Stimulated activated CD4-positive, alpha-beta T cell treated with anti-CD3 and anti-CD28 coated beads, Interleukin-1b, Interleukin-23, amount 100 ng/mL, for 1 hour (primary cell): ENCODE measurements at places on chromosomes 3 and 15.

- DNase-seq = no peak
Observed at GRCh38 chr3:194494951-194495374, 8.2 kb upstream of the ATP13A3 start.

DNA sequence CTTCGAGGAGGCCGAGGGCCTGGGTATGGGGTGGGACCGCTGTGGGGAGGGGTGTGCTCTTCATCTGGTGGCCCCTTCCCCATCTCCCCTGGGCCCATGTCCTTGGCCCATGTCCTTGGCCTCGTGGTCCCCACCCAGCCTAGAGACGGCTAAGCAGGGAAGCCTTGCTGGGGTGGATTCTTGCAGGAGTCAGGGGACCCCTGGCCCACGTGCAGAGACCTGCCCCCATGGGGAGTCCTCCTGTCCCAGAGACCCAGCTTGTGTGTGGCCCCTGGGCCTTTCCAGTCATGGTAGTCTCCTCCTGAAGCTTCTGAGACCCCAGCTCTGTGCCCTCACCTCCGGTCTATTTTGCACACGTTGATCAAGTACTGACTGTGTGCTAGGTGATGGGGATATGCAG, 97.4 kb downstream of the TBC1D2B start:
- DNase-seq = no peak

DNA sequence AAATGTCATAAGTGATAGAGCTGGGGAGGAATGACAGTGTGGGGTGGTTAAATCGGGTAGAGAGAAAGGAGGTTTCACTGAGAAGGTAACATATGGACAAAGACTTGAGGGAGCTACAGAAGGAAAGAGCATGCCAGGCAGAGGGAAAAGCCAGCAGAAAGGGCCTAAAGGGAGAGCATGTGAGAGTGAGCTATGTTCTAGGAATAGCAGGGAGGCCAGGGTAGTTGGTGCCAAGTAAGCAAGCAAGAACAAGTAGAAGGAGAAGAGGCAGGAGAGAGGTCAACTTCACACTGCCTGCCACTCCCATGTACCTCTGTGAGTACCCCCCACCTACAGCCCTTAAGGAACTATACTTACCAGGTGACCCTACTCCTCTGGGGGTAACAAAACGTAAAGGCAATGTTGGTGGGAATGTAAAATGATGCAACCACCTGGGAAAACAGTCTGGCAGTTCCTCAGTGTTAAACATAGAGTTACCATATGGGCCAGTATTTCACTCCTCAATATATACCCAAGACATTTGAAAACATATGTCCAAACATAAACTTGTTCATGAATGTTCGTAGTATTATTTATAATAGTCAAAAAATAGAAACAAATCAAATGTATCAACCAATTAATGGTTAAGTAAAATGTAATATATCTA, 67.6 kb downstream of the SFMBT1 start:
- DNase-seq = no peak

GRCh38 chr3:18743761-18744160, 318.6 kb upstream of the SATB1 start:
- no peak for DNase-seq

DNA sequence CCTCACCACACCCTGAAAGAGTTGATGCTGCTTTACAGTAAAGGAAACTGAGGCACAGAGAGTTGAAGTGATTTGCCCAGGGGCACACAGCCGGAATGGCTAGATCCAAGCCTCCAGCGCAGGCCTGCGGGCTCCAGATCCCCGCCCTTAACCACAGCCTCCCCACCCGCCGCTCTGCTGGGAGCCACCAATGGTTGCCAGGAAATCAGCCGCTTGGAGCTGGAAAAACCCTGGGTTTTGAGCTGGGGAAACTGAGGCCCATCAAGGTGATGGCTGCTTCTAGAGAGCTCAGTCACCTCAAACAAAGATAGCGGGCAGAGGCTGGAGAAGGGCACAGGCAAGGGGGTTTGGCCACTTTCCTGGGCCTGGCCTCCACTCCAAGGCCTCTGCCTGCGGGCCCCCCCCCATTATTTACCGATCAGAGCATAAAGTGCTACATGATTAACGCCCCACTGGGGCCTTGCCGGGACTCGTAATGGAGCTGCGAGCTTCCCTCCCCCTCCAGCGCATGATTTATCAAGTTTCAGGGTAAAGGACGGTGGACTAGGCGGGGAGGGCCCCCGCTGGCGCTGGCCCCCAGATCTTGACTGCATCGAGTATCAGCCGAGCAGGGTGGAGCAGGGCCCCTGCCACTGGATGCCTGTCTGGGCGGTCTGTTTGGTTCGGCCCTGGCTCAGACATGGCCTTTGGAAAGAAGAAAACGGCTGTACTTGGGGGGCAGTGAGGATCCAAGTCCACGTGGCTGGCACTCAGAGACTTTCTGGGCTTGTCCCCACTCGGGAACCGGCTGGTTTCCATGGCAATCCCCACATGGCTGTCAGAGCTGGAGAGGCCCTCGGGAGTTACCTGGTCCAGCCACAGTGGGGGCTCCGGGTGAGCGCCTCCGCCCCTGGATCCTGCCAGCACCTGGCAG, 9.1 kb downstream of the PLXND1 start:
- no peak for DNase-seq

DNA sequence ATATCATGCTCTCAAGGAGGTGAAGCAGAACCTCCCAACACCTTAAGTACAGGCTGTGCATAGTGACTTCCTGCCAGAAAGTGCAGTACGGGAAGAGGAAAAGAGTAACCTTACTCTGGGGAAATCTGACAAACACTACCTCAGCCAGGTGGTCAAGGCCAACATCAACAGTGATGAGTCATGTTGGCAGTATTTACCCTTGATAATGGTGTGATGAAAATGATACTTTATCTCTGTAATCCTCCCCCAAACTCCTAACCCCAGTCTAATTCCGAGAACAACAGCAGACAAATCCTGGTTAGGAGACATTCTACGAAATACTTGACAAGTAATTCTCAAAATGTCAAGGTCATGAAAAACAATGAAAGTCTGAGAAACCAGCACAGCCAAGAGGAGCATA, 26.5 kb downstream of the ANKDD1A start:
- DNase-seq = no peak

- no peak for DNase-seq
Observed at GRCh38 chr3:148975696-148976095, 15.6 kb upstream of the GYG1 start.

DNA sequence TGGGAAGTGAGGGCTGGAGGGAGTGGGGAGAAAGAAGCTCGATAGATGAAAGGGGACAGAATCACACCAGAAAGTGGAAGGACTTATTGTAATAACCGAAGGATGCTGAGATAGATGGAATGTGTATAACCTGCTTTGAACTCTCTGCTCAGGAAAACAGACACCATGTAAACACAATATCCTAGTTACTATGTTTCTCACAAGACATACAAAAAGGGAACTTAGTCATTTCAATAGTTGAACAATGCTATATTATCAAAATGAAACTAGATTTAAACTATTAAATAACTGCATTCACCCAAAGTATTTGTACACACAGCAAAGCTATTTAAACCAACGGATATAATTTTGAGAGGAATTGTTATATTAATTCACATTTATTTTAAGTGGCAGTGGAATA, 108.3 kb upstream of the GADL1 start:
- no peak for DNase-seq

DNA sequence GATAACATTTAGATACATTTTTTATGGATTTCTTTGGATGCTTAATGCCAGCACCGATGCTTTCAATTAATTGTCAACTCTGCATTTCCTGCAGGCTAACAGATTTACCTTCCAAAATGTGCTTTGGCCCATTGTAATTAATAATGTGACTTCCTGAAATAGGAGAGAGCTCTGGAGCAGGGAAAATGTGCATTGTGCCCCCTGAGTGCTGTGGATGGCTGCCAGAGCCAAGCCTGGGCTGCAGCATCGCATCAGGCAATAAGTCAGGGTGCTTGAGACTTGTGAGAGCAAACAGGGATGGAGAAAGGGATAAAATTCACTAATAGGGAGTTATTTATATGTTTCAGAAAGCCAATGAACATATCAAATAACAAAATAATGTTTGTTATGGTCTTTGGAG, 133.8 kb downstream of the MOBP start:
- no peak for DNase-seq

- no peak for DNase-seq
Observed at GRCh38 chr3:61136191-61136590, 115.1 kb downstream of the FHIT start.

DNA sequence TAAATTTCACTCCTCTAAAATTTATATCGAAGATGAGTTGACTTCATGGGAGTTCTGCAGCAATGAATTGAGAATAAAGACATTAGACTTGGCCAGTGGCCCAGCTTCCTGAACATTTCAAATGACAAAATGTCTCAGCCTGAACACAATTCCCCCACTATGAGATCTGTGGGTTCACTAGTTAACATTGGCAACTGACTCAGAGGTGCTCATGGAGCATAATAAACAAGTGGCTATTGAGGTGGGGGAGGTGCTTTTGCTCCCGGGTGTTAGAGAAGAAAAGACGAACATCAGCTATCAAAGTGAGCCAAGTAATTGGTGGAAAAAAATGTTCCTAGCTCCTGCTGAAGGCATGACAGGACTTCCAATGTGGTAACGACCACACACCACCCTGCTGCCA, 6.3 kb downstream of the ATP13A4 start:
- no peak for DNase-seq

GRCh38 chr15:62603742-62604141, 438.7 kb upstream of the C2CD4B start:
- no peak for DNase-seq

DNA sequence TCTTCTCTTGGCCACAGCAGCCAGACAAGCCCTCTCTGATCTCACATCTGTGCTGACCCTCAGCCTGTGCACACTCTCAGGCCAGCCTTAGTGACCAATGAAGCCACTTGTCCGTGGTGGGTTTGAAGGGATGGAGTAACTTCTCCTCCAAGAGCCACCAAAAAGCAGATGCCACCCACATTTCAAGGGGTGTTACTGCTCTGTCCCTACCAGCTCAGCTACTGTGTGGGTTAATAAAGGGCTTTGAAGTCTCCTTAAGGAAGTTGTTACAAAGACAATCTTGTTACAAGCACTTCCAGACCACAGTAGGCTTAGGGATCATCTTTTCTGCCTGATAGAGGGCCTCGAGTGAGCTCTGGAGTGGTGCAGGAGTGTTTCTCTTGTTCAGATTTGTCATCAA, 3.3 kb upstream of the CA12 start:
- no peak for DNase-seq

- DNase-seq = no peak
Observed at GRCh38 chr3:22951910-22952309, 251.2 kb upstream of the UBE2E2 start.

DNA sequence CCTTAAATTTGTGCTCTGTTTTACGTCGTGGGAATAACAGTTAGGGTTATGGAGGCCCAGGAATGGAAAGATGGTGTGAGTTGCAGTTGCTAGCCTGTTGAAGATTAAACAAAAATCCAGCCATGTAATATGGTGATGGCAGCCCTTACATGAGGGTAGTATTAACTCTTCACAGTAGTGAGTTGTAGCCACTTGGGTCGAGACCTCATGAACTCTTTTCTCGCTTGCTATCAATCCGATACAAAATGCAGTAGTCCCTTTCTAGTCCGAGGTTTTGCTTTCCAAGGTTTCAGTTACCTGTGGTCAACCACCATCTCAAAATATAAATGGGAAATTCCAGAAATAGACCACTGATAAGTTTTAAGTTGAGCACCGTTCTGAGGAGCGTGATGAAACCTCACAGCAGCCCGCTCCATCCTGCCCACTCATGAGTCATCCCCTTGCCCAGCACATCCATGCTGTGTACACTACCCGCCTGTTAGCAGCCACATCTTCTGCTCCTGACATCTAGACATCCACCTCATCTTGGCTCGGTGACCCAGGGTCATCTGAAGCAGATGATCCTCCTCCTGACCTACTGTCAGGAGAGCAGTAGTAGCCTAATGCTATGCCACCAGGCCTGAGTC, 177.9 kb downstream of the CDIN1 start:
- no peak for DNase-seq

- DNase-seq = no peak
Observed at GRCh38 chr3:31567036-31567435, 34.3 kb downstream of the STT3B start.

DNA sequence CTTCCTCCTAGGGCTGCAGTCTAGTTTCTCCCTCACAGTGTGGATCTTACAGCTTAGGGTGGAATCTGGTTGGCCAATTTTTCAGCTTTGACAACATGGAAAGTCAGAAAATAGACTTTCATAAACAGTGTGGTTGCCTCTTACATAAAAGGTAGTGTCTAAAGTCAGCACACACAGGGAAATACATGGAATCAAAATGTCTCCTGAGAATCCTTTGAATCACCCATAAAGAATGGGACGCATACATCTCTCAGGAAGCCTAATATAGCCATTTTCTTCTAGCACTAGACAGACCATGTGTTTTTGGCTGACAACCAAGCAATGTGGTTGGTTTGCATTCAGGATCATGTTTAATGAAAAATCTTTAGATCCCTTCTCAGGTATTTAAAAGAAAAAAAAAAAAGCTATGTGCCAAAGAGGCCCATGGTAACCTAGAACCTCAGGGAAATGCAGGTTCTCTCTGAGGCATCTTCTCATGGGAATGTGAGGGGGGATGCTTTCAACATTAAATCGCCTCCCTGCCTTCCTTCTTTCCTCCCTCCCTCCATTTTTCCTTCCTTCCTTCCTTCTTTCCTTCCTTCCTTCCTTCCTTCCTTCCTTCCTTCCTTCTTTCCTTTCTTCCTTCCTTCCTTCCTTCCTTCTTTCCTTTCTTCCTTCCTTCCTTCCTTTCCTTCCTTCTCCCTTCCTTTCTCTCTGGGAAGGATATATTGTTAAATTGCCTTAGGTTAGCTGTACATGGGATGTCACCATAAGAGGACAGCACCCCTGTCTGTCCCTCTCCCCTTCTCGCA, 34.3 kb upstream of the ZBTB38 start:
- no peak for DNase-seq

GRCh38 chr3:195905970-195906864, 2.1 kb downstream of the TNK2 start:
- no peak for DNase-seq

- no peak for DNase-seq
Observed at GRCh38 chr3:55156851-55157650, 229.2 kb upstream of the LRTM1 start.

GRCh38 chr15:70920981-70921696, 28.5 kb downstream of the LRRC49 start:
- no peak for DNase-seq

GRCh38 chr3:125055331-125055912, 375 bp downstream of the HEG1 start:
- DNase-seq = no peak

- no peak for DNase-seq
Observed at GRCh38 chr3:14133876-14134275, 9.0 kb downstream of the TMEM43 start.

DNA sequence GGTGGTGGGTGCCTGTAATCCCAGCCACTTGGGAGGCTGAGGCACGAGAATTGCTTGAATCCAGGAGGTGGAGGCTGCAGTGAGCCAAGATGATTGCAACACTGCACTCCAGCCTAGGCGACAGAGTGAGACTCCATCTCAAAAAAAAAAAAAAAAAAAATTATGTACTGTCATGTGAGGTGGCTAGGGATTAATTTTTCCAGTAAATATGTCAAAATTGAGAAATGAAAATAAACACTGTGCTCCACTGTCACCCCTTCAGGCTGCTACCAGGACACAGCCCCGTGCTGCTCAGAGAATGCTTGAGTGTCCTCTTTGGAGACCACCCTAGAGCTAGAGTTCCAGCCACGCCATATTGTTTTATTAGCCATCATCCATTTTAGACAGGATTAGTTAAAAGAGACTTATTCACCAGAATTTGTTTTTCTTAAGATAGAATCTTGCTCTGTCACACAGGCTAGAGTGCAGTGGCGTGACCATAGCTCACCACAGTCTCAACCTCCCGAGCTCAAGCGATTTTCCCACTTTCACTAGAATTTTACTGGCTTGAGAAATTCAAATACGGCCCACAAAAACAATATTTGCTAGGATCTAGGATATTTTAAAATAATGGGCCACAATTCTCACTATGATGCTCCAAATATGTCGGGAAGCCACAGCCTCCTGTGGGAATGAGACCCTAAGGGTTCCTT, 642 bp downstream of the CD80 start:
- no peak for DNase-seq
